ENCODE measurements at places on chromosomes 4 and X.

- no peak for DNase-seq
Observed at GRCh38 chrX:47321386-47321785, 49.0 kb upstream of the ZNF157 start.

- DNase-seq: no peak
Observed at GRCh38 chr4:186017801-186018200, 51.2 kb upstream of the TLR3 start.

DNA sequence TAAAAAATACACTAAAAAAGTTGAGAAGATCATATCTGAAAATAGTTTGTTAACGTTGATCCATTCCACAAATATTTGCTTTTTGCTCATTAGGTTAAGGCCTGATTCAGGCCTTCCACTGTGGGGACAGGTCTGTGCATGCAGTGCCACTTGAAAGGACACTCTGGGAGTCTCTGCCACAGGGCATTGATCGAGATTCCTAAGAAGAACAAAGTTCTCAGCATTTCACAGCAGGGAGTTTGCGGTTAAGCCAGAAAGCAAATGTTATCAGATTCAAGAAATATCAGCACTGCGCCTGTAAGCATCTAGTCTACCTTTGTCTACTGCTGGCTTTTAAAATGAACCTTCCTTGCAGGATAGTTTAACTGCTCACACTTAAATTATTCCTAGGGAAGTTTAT, 62.2 kb upstream of the TNIP3 start:
- DNase-seq: no peak

DNA sequence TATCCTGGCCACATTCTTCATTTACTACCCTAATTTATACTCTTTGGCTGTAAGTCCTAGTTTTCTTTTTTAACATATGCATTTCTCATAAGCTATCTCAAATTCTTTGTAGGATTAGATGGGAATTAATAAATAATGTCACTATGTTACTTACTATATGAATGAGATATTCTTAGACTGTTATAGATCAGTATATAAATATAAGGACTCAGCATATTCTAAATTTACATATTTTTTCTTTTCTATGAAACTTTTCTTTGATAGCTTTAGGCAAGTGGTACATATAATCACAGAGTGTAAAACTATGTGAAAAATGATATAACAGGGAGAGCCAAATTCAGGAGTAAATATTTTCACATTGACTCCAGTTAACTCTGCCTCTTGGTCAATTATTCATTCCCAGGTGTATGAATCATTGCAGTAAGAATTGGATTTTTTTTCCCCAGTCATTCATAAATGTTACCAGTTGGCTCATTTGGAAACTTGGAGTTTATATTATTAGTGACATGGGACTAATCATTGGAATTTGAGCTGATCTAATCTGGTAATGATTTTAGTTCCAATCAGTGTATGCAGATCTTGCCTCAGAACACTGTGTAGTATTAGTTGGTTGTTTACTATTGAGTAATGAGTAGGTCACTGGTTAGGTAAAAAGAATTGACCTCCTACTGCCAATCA, 25.3 kb downstream of the FHIP1A start:
- no peak for DNase-seq

GRCh38 chr4:119050527-119051090, 85.0 kb upstream of the MYOZ2 start:
- no peak for DNase-seq

GRCh38 chr4:52824270-52824602, 37.9 kb upstream of the RASL11B start:
- no peak for DNase-seq

- no peak for DNase-seq
Observed at GRCh38 chr4:36283912-36284465, 2.6 kb downstream of the DTHD1 start.

DNA sequence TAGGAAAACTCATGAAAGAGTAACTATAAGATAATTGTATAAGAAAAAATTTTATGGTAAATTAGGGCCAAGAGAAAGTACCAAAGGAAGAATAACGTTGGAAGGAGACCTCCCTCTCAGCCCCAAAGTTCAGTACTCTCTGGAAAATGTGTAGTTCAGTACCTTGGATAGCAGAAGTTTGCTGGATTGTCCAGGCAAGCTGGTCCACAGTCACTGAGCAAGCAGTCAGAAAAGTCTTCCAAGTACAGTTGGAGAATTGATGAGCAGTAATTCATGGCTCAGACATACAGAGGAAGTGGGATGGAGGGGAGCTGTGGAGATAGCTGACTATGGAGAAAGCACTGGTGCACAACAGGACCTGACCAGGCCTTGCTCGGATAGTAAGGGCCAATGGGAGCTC, 598.2 kb upstream of the NDST4 start:
- no peak for DNase-seq

DNA sequence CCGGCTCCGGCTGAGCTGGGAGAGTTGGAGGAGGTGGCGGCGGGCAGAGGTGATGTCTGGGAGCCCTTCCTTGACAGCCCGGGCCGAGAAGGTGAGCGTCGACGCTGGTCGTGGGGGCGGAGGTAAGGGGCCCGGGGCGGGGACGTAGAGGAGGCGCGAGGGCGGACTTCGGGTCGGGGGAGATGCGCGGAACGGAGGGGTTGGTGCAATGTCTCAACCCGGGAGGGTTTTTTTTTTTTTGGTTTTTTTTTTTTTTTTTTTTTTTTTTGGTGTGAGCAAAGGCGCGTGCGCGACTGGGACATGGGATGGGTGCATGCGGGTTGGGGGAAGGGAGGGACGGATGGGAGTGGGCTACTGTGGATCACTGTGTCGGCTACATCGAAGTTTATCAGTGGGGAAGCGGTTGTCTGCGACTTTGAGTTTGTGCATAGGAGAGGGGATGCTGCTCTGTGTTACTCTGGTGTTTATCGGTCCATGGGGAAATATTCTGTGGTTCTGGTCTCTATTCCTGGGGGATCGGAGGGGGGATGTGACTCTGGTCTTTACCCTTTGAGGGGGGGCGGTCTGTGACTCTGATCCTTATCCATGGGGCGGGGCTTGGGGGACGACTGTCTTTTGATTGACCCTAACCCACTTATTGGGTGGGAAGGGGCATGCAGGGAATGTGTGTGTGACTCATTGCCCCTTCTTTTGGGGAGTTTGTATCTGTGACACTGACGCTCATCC, 537 bp downstream of the RBM10 start:
- no peak for DNase-seq

- DNase-seq: no peak
Observed at GRCh38 chrX:152810403-152810802, 20.2 kb downstream of the CETN2 start.

GRCh38 chr4:40340030-40340429, 4.9 kb downstream of the CHRNA9 start:
- no peak for DNase-seq

DNA sequence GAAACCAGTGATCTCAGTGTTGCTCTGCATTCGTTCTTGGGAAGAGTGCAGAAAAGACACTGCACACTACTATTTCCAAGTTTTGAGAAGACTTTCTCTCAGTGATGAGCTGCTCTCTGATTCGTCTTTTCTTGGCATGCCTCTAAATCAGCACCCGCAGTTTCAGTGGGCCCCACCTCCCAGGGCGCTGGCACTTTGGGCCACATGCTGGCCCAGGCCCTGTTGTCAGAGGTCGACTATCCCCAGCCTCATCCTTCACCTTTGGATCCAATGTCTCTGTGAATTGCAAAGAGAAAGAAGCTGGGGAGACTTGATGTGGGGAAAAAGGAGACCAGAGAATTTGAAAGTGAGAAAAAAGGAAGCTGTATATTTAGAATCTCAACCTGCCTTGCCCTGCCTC, 644.1 kb upstream of the PITX2 start:
- DNase-seq: no peak

DNA sequence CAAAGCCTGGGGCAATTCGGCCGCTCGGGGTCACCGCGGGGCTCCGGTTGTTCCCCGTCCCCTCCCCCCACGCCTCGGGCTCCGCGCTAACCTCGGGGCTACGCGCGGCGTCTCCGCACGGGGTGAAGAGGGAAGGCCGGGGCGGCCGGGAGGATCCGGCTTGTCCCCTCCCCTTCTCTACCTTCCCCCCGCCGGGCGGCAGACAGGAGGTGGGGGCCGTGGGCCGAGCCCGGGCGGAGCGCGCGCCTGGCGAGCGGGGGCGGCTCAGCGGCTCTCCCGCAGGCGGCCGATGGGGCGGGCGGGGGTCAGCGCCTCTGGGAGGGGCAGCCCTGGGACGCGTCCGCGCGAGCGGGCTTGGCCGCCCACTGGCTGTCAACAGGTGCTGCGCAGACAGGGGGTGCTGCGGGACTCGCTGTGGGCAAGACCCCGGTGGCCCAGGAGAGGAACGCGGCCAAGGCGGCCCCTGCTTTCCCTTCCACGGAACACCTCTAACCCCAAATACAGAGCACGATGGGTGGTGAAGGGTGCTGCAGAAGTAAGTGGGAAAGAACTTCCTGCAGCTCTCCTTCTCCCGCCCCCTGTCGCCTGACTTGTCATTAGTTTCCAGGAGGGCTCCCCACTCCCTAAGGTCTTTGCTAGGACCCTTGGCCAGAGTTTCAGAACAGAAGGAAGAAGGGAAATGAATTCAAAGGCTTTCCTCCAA, at the start of gene PDGFC:
TSS of gene PDGFC (minus strand) at position 124 of the 703 bp plus-strand sequence. CDS start 896 bp downstream, outside the sequence.
- no peak for DNase-seq

GRCh38 chr4:122588453-122589238, 32.2 kb downstream of the IL21 start:
- DNase-seq: no peak

DNA sequence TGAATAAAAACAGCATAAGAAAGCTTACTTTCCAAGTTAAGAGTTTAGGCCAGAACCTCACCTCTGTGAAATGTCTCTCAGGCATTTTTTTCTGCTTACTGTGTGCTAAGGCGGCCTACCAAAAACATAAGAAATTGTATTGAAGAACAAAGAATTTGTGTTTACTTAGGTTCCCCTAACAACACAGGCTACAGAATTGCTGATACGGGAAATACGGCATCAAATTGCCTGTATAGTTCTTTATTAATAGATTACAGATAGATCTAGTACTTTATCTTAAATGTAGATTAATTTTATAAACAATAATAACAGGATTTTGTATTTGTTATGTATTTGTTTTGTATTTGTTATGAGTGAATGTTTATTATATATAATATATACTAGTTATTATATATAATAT, 12.9 kb downstream of the ASIC5 start:
- no peak for DNase-seq

- DNase-seq: no peak
Observed at GRCh38 chrX:107699616-107700015, 71.3 kb downstream of the PRPS1 start.

- DNase-seq: no peak
Observed at GRCh38 chrX:10795721-10796120, 175.3 kb upstream of the MID1 start.

DNA sequence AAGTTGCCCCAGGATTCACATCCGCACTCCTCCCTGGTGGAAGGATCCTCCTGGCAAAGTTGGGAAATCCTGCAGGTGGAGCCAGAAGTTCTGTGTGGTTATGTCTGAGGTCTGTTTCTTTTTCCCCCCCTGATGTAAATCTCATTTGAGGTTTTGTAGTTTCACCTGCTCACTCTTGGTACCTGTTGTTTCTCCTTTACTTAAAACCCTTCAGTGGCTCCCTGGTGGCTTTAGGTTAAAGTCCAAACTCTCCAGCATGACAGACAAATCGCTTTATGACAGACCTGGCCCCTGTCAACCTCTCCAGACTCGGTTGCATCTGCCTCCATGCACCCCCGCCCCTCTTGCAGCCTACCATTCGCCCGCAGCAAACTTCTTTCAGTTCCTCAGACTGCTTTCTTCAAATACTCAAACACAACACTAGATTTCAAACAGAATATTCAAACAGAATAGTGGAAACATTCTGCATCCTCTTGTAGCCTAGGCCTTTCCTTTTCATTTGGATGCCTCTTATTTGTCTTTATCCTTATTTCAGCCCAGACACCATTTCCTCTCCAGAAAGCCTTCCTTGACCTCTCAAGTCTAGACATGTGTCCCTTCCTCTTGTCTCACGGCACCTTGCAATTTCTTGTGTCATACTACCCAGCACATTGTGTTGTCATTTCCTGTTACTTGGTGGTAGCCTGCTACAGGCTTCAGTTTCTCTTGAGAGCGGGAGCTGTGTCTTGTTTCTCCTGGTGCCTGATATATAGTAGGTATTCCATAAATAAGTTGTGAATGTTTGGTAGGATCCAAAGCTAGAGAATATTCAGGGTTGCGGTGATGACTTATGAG, 24.8 kb downstream of the IL13RA1 start:
- no peak for DNase-seq

Data from activated CD8-positive, alpha-beta memory T cell treated with anti-CD3 and anti-CD28 coated beads for 1 hour (primary cell).